WERI-Rb-1 (cell line): ENCODE measurements at places on chromosomes 7 and 10.

DNA sequence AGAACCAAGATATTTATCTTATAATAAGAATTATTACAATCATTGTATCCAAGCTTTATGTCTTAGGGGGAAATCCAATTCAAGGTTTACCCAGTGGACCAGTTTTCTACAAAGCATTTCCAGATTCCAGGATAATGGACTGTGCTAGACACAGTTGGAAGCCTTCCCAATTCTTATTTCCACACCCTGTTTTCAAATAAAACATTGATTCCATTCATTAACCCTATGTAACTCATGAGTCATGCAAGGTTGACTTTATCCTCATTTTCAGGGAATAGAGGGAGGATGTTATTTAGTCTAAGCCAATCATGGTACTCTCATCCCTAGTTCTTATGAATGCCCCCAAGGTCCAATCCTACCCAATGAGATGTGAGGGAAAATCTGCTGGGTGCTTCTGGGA lies 145.7 kb downstream of the RNLS start:
- DNase-seq: no peak

DNA sequence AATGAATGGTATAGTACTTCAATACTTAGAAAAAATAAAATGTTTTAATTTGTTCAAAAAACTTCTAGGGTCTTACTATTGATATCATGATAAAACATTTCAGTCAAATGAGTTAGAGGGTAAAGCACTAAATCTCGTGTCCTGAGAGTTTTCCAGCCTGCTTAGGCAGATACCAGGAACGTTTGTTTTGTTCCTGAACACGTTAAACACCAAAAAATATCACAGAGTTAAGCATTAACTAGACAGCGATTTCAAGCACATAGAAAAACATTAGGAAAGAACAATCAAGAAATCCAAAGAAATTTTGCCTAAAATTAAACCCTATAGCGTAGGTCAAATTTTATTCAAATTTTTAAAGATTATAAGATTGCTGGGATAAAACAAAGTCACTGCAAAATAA lies 204.6 kb upstream of the AGR3 start:
- DNase-seq: no peak

- no peak for DNase-seq
These were observed 209.2 kb downstream of the SNX10 start for GRCh38 chr7:26500749-26501352.

DNA sequence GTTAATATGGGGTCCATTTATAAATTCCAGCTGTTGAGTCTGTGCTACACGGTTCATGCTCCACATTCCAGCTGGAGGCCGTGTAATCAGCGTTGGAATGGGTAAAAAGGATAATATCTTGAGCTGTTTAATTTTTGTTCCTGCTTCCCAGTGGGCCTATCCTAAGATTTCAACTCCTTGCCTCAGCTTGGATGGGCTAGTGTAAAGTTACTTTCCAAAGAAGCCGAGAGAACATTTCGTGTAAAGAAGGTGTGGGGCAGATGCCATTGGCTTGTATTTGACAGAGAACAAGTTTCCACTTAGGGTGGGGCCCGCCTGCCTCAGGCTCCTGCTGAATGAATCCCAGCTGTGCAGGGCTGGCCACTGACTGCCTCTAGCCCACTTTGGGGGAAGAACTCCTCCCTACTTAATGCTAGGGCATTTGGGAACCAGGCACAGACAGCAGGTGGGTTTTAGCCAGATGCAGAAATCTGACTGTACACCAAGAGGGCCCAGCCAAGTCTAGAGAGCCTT lies 125.9 kb upstream of the LYZL2 start:
- no peak for DNase-seq

- no peak for DNase-seq
These were observed 16.6 kb downstream of the WDFY4 start for GRCh38 chr10:48701139-48701901.

GRCh38 chr7:46545790-46546189 lies 624.7 kb upstream of the IGFBP3 start:
- no peak for DNase-seq

DNA sequence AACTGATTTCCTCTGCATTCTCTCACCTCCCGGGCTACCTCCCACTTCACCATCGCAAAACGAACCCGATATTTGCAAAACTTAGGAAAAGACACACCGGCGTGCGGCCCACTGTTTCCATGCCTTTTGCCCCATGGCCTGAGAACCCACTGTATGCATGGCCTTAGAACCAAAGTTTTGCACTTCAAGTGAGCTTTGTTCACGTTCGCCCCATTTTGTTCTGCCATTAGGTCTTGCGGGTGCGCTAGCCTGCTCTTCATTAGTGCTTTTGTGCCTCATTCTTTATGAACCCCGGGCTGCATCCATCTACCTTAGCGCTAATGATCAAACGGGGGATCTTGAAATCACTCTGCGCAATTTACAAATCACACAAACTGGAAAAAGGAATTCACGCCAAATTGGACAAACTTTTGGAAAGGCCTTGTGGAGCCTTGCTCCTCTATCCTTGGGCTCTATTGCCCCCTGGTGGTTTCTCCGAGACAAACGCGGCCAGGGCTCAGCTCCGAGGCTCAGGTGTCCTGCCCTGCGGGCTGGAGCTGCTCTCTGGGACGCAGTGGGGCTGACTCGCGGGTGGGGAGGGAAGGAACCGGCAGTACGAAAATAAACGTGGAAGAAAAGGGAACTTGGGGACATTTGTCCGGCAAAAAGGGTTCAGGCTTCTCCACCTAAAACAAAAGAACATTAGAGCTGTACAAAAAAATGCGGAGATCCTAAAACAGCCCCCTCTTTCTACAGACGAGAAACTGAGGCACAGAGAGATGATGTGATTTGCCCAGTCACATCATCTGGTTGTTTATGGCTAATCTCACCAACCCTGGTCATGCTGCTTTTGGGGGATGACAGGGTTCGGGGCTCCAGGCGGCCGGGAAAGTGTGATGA lies 300.4 kb upstream of the NFE2L3 start:
- peak; percentile 85 for DNase-seq

DNA sequence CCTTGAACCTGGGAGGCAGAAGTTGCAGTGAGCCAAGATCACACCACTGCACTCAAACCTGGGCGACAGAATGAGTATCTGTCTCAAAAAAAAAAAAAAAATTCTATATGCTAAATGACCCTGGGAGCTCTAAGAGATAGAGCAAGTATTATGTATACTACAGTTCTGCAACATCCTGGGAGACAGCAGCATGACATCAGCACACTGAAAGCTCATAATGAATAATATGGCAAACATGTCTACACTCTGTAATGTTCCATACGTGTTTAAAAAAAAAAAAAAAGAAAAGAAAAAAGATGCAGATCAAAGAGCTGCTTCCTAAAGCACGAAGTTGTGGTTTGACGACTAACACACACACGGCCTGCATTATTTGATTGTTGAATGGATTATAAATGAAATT lies 72.5 kb downstream of the CUL2 start:
- no peak for DNase-seq
